ENCODE measurements at places on chromosomes 5 and 9. TPM values are rescaled to one million over a fixed set of nuclear protein-coding genes. Genes with fewer than 3 reads are reported as not detected.

DNA sequence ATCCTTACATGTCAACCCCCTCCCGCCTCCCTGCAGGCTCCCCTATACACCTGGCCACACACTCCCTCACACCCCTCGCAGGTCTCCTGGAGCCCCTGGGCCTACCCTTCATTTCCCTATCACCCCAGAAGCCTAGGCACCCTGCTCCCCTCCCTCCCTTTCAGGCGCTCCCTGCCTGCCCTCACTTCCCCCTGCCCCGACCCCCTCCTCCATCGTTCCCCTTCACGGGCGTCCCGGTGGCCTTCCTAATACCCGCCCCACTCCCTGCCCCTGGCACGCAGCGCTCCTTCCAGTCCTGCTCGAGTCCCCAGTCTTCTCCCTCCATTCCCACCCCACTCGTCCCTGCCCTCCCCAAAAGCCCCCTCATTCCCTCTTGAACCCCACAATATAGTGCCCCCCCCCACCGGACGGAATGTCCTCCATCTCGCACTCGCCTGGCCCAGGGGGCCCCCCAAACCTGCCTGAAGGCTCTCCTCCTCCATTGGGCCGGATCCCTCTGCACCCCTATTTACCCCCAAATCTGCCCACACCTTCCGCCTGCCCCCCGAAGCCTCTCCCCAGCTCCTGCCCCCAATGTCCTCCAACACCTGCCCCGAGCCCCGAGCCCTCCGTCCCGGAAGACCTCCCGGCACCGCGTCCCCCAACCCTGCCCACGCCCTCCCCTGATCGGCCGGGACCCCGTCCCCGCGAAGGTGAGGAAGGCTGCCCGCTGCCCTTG lies 746 bp downstream of the STRBP start:
- DNase-seq: peak; percentile 18

DNA sequence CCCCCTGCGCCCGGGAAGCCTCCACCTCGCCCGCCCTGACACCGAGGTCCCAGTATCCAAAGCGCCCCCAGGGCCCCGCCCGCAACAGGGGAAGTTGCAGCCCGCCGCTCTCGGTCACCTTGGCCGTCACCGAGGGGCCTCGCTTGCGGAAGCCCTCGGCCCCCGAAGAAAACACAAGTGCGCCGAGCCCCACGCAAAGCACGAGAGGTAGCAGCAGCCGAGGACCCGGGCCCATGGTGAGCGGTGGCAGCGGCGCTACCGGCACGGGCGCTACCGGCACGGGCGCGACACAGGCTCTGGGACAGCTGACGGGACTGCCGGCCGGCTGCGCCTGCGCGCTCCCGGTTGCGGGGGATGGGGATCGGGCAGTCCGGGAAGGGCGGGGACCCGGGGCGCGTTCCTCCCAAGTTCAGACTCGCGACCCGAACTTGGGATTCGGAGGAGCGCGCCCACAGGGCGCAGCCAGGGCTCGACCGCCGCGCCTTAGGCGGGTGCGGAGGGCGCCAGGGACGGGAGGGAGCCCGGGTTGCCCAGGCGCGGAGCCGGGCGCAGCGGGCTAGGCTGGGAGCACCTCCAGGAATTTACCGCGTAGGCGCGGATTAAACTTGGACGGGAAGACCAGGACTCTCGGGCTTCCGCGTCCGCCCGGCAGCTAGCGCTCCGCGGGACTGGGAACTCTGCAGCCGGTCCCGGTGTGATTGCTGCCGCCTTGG lies at the start of gene PPIC:
TSS of gene PPIC (minus strand) at position 335 of the 713 bp plus-strand sequence. CDS start at position 235, 100 bp downstream.
- DNase-seq: peak; percentile 89

DNA sequence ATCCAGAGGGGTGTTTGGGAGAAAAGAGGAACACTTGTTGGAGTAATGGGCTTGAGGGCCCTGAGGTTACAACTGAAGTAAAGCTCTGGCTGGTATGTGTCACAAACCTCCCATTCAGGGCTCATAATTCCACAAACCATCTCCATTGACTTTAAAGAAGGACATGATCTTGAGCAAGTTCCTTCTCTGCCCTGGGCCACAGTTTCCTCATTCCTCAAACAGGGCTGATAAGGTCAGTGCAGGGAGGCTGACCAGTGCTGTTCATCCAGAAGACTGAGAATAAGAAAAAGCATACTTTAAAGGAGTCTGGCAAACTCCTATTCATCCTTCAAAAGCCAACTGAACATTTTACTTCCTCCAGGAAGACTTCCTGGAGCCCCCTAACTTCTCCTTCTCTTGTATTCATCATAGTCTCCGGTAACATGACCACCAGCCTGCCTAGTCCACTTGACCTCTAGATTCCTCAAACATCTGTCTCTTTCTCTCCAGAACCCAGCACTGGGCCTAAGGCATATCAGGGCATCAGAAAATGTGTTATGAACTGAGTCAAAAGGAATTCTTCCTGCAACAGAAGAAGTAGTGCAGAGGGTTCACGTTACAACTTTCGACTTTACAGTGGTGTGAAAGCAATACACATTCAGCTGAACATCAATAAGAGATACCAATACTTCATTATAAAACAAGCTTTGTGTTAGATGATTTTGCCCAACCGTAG lies 20.7 kb upstream of the PTPN3 start:
- DNase-seq: no peak

CDKN2A gene
- 0.15 TPM for polyA plus RNA-seq

PDLIM7 gene
- polyA plus RNA-seq: 118 TPM

SLC6A7 gene
- 5.7 TPM for polyA plus RNA-seq

Measured in large intestine (tissue), 12 donors.